Stimulated activated CD8-positive, alpha-beta memory T cell treated with anti-CD3 and anti-CD28 coated beads, Interleukin-4, amount 100 ng/mL, for 4 hours (primary cell): ENCODE measurements at places on chromosomes 4 and X.

DNA sequence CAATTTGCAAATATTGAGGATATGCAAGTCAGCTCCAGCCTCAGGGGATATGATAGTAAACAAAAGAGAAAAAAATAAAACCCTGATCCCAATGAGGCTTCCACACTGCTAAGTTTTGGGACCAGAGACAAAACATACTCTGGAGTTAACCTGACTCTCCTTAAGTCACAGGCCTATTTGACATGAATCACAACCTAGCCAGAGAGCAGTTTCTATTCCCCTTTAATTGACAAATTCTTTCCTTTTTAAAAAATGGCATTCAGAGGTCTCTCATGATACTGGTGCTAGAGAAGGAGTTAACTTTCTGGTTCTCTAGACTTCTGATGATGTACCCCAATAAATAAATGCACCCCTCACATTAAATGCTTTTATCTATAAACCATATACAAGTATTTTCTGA lies 8.8 kb downstream of the ACSL1 start:
- no peak for DNase-seq

DNA sequence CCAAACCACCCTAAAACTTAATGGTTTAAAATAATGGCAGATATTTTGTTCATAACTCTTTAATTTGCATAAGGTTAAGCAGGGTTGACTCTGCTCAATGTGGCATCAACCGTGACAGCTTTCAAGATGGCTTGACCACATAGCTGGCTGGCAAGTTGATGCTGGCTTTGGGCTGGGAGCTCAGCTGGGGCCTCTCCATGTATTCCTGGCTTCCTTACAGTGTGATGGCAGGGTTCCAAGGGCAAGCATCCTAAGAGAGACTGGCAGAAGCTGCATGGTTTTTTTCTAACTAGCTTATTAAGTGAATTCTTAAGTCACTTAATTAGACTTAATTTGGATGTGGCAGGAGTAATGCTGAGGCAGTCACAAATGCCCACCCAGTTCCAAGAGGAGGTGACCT lies 4.5 kb downstream of the RP2 start:
- DNase-seq = no peak

GRCh38 chrX:81120258-81120935 lies 81.3 kb downstream of the HMGN5 start:
- DNase-seq = no peak

DNA sequence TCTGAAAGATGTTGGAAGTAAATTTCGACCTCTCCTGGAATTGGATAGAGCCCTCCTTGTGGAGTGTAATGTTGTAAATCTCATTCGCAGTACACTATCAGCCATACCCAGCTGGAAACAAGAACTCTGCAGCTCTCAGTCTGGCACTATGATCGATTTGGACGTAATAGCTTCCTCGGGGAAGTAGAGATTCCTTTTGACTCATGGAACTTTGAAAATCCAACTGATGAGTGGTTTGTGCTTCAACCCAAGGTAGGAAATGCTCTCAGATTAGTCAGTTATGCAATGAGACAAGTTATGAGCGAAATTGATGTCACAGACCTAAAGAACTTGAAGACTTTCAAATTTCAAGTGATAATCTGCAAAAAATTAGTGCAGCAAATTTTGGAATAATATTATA lies 103.9 kb downstream of the SYTL5 start:
- no peak for DNase-seq

GRCh38 chr4:53490161-53490956 lies 100.9 kb downstream of the LNX1 start:
- no peak for DNase-seq

DNA sequence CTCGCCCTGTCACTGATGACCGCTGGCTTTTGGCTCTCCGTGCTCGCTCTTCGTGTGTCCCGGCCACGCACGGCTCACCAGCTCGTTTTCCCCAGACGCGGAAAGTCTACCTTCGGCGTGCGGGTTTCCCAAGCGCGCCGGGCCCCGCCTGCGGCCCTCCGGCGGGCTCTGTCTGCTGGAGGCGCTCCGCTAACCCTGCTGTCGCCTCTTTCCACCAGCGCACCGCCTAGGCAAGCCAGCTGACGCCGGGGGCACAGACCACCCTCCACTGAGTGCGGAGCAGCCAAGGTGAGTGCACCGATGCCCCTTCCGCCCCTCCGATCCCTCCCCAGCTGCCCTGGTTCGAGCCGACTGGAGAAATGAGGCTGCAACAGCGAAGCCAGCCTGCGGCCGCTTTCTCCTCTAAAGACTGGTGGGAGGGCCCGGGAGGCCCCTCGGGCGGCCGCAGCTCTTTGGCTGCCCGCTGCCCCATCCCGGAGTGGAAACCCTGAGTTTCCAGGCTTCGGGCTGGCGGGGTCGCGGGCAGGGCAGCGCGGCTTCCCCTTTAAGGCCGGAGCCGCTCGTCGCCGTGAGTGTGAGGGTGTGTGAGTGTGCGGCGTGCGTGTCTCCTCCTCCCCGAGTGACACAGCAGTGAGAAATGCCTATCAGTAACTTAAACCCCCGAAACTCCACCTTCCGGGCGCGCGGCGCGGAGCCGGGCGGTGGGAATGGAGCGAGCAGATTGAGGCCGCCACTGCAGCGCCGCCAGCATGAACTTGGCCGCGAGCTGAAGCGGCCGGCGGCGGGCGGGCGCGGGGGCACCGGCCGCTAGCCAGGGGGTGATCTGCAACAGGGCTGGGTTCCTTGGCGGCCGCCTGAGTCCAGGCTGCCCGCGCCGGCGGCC lies at the start of gene MAMLD1:
Gene MAMLD1, plus strand, starts transcription at position 719 of the 883 bp plus-strand sequence. CDS start 82,200 bp downstream, outside the sequence.
- no peak for DNase-seq

- no peak for DNase-seq
These were observed 16.9 kb downstream of the OTUD5 start for GRCh38 chrX:48940404-48940955.

GRCh38 chr4:188714907-188715306 lies 575.7 kb downstream of the TRIML1 start:
- DNase-seq = no peak

DNA sequence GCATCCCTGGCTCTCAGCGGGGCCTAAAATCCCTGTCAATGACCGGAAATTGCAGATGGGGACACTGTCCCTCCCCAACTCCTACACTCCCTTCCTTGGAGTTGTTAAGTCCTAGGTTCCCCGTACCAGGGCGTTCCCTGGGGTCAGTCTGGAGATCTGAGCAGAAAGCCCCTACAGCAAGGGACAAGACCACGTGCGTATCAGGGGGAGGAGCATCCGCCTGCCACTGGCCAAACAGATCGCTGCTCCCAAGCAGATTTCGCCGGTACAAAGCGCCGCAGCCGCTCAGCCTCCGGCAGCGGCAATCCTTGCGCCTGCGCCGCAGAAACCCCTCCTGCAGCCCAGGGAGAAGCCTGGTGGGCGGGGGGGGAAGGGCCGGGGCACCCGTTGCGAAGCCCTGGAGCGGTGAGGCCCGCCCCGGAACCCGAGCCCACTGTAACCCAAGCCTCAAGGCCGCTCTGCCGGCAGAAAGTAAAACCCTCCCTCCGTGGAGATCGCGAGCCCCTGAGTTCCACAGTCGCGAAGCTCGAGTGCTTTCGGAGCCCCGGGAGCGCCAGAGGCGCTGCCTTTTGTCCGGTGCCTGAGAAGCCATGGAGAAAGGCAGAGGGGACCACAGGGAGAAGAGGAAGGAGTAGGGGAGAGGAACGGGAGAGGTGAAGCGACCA lies 2.7 kb downstream of the CRMP1 start:
- no peak for DNase-seq

DNA sequence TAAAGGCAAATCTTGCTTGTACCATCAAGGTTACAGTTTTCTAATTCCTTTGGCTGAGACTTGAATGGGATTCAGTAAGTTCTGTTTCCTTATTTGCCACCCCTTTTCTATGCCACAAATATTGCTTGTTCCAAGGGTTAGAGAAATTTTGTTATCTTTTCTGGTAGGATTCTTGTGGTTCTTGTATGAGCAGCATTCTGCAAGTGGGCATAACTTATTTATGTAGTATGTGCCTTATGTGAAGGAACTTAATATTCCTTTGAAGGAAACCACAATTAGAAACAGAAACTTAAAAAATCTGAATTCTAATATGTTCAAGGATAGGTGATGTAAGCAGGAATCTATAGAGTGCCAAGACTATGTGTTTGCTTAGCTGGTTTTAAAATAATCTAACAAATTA lies 53.1 kb upstream of the TSPAN5 start:
- DNase-seq = no peak

DNA sequence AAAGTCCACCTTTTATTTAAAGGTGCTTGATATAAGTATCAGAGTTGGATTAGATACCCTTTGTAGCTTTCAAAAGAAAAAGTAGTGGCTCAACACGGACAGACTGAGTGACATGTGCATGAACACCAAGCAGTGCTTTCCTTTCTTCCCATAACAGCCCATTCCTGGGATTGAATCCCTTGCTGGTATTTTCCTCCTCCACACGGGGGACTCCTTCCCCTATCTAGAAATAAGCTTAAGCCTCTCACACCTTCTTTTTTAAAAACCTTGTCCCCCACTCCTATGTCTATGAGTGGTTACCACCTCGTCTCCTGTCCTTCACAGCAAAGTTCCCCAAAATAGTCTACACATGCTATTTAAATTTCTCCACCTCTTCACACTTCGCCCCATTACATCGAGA lies 5.1 kb downstream of the AP1S2 start:
- DNase-seq = no peak

- no peak for DNase-seq
These were observed 16.9 kb downstream of the RTL5 start for GRCh38 chrX:72114807-72115206.

- DNase-seq = no peak
These were observed 163.3 kb downstream of the MID1 start for GRCh38 chrX:10457092-10457491.

DNA sequence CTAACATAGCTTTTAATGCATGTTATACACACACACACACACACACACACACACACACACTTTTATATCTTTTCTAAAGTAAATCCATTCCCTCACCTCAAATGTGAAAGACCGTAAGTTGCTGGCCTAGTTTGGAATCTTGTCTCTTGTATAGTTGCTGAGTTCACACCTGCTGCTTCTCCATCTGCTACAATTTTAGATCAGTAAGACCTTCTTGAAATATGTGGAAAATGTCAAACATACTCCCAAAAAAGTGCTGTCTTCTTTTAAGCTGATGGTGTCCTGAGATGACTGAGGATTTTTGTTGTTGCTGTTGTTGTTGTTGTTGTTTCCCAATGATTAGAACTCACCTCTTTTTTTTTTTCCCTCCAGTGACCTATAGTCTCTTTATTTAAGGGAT lies 121.3 kb downstream of the SNCA start:
- DNase-seq = no peak

DNA sequence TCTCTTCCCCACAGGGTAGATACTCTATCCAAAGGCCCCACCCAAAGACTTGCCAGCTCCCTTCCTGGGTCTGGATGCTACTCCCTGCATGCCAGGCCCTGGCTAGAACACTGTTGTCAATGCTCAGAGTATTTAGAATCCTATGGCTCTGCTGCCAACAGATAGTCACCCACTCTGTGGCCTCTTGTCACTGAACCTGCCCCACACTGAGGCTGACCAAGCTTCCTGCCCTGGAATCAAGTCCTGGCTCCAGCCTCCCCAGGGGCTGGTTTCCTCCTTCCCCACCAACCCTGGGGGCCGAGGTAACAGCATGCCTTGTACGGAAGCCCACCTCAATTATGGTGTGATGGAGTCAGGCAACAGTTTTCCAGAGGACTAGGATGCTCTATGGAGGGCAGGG lies 63.3 kb downstream of the EFNB1 start:
- no peak for DNase-seq

GRCh38 chrX:2781698-2782097 lies 29.9 kb downstream of the XG start:
- DNase-seq = no peak

- no peak for DNase-seq
These were observed 835 bp upstream of the NFKB1 start for GRCh38 chr4:102500352-102500695.

DNA sequence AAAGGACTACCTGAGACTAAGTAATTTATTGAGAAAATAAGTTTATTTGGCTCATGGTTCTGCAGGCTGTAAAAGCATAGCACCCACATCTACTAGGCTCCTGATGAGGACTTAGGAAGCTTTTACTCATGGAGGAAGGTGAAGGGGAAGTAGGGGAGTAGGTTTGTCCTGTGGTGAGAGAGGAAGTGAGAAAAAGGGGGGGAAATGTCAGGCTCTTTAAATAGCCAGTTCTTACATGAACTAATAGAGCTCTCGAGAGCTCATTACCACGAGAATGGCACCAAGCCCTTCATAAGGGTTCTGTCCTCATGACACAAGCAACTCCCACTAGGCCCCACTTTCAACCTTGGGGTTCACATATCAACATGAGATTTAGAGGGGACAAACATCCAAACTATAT lies 125.5 kb upstream of the NRK start:
- DNase-seq = no peak

- no peak for DNase-seq
These were observed 10.9 kb upstream of the WFS1 start for GRCh38 chr4:6258741-6259140.

DNA sequence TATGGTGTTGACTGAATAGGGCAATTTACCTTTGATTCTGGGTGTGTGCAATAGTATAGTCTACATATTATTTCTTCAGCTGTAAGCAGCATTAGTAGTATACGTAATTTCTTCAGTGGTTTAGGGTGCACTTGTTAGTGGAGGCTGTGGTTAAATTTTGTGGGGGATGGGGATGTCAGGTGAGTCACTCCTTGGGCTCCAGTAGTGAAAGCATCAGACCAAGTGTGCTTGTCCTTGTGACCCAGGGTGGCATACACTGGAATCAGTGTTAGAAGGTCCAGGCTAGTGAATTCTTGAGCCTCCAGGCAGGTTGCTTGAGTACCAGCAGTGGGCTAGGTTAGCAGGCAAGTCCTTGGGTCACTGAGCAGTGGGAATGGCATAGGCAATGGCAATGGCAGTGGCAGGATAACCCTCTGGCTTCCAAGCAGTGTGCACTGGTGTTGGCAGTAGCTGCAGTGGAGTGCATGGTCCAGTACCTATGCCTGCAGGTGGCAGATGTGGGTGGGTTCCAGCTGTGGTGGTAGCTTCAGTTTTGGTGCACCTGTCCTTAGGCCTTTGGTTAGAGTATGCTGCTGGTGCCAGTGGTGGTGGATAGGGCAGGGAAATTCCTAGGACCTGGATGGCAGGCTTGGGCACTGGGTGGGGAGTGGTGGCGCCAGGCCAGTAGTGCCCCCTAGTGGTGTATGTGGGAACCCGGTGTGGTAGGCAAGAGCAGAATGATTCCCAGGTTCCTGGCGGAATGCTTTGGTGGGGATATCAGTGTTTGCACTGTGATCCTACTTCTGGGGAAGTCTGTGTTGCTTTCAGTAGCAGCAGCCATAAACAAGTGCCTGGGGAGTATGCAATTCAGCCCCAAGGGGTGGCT lies 531.0 kb downstream of the SMARCA1 start:
- no peak for DNase-seq

- no peak for DNase-seq
These were observed 4.7 kb upstream of the AMMECR1 start for GRCh38 chrX:110322603-110323002.
